Activated effector memory CD4-positive, alpha-beta T cell treated with anti-CD3 and anti-CD28 coated beads, Interleukin-2, amount 50 U/mL, for 16 hours (primary cell): ENCODE measurements at places on chromosomes 13 and 19.

GRCh38 chr13:48770372-48770771, 116.6 kb downstream of the CYSLTR2 start:
- DNase-seq: no peak

GRCh38 chr19:7224209-7224686, 70.0 kb downstream of the INSR start:
- DNase-seq: no peak

- no peak for DNase-seq
These were observed 18.5 kb upstream of the STARD13 start for GRCh38 chr13:33303855-33304597.

- DNase-seq: peak; percentile 78
These were observed 33.0 kb downstream of the GJA3 start for GRCh38 chr13:20127562-20128458.

- peak; percentile 76 for DNase-seq
These were observed 190.9 kb downstream of the COL4A1 start for GRCh38 chr13:110116072-110116487.

DNA sequence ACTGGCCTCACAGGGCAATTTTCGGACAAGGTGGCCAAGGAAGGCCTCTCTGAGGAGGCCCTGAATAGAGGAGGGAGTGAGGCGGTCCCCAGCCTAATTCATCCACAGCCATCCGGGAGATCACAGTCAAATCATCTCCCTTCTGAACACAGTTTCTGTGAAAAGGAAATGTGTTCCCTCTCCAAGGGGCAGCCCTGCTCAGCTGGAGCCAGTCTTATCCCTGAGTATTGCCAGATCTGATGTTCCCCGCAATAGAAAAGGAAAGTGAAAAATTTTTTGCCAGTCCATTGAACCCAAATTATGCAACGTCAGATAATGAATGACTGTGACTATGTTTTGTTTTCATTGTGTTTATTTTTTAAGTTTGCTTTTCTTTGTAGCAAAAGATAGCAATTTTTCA, 125.9 kb downstream of the SIPA1L3 start:
- DNase-seq: no peak

GRCh38 chr13:73603646-73604045, 530.6 kb downstream of the KLF12 start:
- DNase-seq: no peak

DNA sequence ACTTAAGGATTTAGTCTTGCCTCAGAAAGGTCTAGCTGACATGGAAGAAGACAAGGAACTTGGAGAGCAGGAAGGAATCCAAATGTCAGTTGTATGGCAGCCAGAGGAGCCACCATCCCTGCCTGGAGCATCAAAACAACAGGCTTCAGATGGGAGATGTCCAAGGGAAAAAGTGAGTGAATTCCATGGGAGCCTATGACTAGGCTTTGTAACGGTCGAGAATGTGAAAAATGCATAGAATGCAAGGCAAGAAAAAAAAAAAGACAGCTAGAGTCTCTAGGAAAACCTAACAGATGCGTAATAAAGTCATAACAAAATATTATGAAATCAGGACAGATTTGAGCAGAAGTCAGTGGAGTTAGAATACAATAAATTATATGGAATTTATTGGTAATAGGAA, 183.7 kb upstream of the LSM14A start:
- DNase-seq: no peak

DNA sequence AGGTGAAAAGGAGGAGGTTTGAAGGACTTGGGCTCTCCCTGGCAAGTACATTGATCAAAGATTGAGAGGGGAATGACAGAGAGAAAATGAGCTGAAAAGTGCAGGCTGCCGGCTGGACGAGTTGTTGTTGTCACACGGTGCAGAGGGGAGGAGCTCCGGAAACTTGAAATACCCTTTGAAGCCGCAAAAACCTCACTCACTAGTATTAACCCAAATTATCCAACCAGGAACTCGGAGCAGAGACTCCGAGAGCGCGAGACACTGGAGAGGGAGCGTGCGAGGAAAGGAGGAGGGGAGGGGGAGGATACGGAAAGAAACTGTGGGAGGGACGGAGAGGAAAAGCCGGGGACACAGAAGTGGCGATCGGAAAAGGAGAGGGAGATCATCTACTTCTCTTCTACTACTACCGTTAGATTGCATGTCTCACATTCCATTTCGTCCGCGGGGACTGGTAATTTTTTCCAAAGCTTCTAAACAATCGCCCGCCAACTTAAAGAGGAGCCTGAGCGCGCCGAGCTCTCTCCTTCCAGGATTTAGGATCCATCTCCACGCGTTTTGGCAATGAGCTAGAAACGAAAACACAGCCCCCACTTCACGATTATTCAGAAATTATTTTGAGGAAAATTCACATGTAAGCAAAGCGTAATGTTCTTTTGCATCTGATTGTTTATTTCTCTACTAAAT, at the start of gene DACH1:
DACH1 (minus strand) TSS at position 74 of the 684 bp plus-strand sequence.
- no peak for DNase-seq

DNA sequence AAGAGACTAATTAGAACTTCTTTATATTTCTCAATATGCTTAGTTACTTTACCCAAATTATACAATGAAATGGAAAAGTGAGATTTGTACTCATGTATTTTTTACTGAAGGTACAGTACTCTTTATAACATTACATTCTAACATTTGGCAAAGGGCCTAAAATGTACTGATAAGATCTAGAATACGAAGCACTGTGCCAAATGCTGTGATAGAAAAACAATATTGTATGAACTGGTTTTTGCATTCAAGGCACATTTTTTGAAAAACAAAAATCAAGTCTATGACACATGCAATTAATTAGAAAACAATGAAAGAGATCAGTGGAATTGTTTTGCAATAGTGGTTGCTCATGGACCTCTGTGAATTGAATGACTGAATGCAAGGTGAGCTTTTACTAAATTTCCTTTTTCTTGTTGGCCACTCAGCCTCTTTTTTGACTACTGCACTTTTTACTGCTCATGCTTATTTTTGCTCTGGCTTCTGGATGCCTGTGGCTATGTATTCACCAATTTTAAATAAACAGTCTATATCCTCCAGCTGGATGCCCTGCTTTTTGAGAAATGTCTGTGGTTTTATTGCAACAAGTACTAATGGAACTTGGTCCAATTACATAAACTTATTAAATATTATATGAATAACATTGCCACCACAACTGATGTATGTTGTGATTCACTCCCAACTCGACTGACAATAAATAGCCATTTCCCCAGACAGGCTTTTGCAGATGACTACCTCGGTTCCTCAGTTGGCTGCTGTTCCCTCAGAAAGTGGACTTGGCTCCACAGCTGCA, 41.4 kb upstream of the OBI1 start:
- DNase-seq: no peak

DNA sequence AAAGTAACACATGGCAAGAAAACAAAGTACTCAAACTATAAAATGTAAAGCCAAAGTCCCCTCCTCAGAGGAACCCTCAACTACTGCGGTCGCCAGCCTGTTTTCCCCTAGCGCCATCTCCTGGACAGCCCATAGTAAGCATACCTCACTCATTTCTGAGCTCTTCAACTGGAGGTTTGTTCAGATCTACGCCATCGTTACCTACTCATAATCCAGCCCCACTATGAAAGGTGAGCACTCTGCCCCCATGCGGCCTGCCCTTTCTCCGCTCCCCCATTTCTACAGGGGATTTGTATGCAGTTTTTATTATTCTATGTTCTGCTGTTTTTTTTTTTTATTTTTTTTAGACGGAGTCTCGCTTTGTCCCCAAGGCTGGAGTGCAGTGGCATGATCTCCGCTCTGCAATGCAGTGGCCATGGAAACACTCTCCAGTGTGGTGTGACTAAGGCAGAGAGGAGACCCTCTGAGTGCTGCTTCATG, 26.2 kb downstream of the OPA3 start:
- DNase-seq: peak; percentile 81

DNA sequence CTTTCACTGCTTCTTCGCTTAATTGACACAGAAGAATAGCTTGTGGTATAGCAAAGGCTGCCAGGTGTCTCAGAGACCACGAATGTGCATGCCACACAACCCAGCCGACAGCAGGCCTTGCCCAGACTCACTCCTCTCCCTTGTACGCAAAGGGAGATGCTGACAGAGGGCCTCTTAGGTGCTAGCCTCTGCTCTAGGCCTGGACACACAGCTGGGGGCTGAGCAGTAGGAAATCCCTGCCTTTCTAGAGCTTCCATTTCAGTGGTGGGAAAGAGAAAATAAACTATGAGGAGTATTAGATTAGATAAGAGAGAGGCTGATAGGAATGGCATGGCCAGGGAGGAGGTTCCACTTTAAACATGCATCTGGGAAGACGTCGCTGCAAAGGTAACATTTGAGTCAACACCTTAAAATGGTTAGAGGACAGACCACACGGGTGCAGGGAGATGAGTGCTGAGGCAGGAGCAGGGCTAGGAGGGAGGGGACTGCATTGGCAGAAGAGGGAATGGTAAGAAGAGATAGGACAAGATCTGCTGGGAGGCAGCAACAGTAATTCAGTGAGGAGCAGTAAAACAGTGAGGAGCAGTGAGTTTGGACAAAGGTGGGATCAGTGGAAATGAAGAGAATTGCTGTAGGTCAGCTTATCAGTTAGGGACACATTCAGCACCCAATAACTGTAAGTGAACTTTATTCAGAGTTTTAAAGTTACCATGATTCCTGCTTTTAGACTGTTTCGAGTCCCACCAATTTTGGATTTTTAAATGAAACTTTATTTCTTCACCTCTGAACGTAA, 100.0 kb downstream of the RNF17 start:
- no peak for DNase-seq

GRCh38 chr13:86960876-86961275, 710.3 kb upstream of the SLITRK5 start:
- DNase-seq: no peak

GRCh38 chr13:95050800-95051615, 250.2 kb downstream of the ABCC4 start:
- DNase-seq: no peak

GRCh38 chr19:46317339-46317738, 20.5 kb downstream of the HIF3A start:
- no peak for DNase-seq

DNA sequence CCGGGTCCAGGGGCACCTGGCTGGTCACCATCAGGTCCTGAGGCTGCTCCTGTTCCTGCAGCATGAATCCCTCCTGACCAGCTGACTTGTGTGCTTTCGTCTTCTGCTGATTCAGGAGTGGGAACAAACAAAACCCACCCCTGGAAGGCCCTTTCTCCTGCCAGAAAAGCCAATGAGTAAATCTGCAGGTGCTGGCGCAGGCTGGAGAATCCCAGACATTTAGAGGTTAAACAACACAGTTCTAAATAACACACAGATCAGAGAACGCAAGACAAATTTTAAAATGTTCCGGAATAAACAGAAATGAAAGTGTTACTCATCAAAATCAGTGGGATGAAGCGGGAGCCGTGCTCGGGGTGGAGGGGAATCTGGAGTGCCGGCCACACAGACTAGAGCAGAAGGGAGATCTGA, 60.6 kb upstream of the C13orf46 start:
- no peak for DNase-seq

- no peak for DNase-seq
These were observed 5.7 kb upstream of the ZNF792 start for GRCh38 chr19:34969721-34970120.

GRCh38 chr13:25686831-25687470, 315.2 kb downstream of the ATP8A2 start:
- DNase-seq: no peak

DNA sequence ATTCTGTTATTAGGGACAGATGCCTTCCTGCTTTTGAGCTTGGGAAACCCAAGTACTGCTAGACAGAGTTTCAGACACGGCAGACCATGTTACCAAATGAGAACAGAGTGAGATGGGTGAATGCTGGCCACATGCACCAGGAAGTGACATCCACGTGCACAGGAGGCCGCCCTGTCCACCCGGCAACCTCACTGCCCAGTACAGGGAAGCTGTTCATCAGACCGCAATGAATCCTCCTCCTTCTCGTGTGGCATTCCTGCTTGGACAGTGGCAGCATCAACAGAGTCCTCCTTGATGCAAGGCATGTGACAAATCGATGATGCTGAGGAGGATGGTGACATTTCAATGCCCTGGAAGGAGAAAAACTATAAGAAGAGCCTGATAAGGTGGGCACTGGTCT, 191.0 kb upstream of the SOX1 start:
- no peak for DNase-seq

DNA sequence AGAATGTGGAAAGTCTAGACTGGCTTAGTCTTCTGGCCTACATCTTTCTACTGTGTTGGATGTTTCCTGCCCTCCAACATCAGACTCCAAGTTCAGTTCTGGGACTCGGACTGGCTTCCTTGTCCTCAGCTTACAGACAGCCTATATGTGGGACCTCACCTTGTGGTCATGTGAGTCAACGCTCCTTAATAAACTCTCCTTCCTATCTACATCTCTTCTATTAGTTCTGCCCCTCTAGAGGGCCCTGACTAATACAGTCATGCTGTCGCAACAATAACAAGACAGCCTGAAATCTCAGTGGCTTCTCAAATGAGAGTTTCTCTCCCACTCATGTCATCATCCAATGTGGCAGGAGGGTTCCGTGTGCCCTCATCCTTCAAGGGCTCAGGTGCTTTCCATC, 347.8 kb downstream of the MZT1 start:
- DNase-seq: no peak

DNA sequence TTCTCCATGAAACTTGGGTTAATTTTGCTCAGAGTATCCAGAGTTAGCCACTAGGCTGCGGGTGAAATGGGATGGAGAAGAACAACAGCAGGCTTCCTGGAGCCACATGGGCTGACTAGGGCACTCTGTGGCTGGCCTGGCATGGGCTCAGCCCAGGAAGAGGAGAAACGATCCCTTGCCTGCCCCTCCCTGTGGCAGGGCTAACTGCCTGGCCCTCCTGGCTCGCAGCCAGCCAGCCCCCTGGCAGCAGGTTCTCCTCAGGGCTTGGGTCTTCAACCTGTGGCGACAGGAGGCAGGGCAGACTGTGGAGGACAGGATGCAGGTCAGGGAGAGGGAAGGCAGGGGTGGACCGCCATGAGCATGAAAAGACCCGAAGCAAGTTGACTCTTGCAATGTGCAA, 78.7 kb upstream of the GPR183 start:
- no peak for DNase-seq

DNA sequence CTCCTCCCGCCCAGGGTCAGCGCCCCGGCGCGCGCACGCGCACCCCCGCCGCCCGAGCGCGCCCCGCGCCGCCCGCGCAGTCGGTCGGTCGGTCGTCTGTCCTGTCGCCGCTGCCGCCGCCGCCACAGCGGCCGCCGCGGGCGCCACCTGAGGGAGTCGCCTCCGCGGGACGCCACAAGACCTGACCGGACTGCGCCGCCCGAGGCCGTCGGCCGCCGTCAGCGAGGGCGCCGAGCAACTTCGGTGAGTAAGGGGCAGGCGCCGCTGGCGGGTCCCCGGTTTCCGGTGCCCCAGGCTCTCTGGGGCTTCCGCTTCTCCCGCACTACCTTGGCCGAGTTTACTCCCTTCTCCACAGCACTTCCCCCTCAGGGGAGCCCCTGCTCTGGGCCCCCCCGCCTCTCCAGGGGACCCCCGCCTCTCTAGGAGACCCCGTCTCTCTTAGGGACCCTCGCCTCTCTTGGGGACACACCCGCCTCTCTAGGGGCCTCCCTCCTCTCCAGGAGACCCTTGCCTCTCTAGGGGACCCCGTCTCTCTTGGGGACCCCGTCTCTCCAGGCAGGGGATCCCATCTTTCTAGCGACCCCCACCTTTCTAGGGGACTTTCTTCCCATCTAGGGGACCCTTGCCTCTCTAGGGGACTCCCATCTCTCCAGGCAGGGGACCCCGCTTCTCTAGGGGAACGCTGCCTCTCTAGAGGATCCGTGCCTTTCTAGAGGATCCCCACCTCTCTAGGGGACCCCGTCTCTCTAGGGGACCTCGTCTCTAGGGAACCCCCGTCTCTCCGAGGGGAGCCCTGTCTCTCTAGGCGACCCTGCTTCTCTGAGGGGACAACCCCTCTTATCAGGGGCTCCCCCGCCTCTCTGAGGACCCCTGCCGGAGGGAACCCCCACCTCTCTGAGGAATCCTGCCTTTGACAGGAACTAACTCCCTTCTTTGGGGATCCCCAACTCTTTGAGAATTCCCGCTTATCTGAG, 19.3 kb upstream of the GATAD2A start:
- DNase-seq: peak; percentile 74
